ENCODE measurements at places on chromosomes 1 and 21.

DNA sequence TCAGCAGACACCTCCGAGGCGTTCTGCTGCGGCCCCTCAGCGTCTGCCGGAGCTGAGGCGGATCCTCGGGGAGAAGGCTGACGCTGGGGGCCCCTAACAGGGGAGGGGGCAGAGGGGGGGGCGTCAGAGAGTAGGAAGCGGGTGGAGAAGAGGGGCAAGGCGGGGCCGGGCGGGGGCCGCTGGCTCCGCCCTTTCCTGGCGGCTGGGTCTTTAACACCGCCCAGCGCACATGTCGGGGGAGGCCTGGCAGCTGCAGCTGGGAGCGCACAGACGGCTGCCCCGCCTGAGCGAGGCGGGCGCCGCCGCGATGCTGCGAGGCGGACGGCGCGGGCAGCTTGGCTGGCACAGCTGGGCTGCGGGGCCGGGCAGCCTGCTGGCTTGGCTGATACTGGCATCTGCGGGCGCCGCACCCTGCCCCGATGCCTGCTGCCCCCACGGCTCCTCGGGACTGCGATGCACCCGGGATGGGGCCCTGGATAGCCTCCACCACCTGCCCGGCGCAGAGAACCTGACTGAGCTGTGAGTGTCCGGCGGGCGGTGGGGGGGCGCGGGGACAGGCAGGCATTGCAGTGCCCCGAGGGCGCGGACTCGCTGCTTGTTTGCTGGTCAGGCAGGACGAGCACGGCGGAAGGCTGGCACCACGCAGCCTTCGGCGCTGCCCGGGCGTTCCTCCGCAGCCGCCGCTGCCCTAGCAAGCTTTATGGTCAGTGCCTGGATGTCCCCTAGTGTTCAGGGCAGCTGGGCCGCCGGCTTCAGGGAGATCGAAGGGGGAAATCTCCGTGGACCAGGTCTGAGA is at the start of gene NTRK1:
Gene NTRK1, plus strand, starts transcription at position 238 of the 796 bp plus-strand sequence. Its CDS starts 70 bp downstream, at position 308.
- peak; percentile 27 for DNase-seq

GRCh38 chr21:43771199-43771675 is 4.9 kb downstream of the CSTB start:
- no peak for DNase-seq

- no peak for DNase-seq
Measured at GRCh38 chr1:101105877-101106276, 80.3 kb upstream of the DPH5 start.

DNA sequence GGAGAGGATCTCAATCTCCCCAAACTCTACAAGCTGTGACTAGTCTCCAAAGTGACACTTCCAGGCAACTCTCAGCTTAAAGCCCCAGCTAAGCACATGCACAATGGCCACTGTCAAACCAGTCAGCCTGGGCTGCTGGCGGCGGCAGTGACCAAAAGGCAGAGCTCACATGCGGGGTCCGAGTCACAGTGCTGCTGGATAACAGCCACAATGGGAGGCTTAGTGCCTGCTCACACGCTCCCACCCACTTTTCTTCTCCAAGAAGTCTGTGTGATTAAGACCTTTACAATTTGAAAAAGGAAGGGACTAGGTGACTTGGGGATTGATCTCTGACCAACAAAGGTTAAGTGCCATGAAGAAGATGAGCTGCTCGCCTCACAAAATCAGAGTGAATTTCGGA is 16.8 kb downstream of the RIPK4 start:
- DNase-seq = no peak

GRCh38 chr1:52365071-52365745 is 797 bp downstream of the CC2D1B start:
- DNase-seq = peak; percentile 31
